ENCODE measurements at places on chromosomes 7 and 10.

GRCh38 chr7:55260171-55260570 is 105.0 kb upstream of the LANCL2 start:
- no peak for DNase-seq

DNA sequence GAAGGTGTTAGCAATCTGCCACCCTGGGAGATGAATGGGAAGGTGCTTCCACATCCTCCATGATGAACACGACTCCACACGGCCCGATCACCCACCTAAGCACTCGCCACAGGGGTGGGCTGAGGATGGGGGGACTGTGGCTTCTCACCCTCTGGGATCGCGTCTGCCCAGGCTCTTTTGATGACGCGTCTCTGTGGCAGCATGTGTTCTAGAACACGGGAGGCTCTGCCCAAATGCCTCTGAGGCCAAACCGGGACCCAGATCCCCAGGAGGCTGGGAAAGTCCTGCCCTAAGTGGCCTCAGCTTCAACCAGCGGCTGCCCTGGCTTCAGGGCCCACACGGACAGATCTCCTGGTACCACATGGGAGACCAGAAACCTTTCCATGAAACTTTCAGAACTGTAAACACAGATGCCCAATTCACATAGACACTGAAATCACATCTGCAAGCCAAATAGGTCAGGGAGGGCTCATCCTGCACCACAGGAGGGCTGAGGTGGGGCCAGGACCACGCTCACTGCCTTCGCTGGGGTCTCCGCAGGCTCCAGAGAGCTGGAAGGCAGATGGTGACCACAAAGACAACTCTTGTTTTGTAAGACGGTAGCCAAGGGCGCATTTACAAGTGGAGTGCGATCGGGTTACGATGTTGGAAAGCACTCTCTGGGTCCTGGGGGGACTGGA is 200.6 kb downstream of the PTPRN2 start:
- DNase-seq: no peak

DNA sequence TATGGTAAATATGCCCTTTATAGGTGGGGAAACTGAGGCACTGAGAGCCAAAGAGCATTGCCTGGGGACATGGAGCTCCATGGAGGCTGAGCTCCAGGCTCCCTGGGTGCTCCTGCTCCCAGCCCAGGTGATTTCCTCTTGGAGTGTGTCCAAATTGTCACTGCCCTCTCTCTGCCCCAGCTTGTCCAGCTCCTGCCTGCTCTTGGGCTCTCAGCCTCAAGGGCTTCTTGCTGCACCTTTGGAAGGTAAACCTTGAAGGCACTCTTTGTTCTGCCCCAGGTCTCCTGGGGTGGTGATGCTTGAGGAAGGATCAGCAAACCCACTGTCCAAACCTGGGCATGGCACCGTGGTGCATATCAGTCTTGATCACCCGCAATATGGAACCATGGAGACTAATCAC is 166.1 kb downstream of the RPS24 start:
- DNase-seq: no peak

DNA sequence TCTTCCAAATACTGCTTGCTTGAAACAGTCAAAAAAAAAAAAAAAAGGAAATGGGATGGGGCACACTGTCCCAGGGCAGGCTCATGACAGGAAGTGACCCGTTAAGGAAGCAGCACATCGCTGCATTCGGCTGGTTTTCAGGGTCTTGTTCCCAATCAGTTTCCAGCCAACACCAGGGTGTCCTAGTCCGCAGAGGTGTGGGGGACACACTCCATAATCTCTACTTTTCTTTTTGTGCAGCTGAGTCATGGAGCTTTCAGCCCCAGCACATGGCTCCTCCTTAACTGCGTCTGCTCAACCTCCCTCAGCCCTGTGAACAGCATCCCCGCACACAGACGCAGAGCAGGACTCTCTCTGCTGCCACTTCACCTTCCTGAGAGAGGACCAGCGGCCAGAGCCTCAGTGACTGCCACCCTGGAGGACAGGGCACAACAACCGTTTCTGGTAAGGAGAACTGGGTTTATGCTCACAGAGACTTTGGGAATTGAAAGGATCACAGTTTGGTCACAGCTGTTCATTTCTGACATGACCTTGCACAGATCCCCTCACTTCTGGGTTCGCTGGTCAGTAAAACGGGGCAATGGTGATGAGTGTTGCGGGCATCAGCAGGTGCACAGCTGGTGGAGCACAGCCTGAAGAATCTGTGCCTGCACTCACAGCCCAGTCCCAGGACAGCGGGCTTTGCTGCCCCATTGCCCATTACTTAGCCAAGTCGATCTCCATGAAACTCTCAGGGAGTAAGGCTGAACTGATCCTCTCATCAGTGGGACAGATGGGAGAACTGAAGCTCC is at the start of gene GIMAP5:
Gene GIMAP5, plus strand, starts transcription at position 154 of the 791 bp plus-strand sequence. CDS start 3,467 bp downstream, outside the sequence.
- DNase-seq: peak; percentile 52

- no peak for DNase-seq
These were observed 431.8 kb upstream of the FZD8 start for GRCh38 chr10:36073796-36074345.
